ENCODE measurements at places on chromosomes 1 and 21.

DNA sequence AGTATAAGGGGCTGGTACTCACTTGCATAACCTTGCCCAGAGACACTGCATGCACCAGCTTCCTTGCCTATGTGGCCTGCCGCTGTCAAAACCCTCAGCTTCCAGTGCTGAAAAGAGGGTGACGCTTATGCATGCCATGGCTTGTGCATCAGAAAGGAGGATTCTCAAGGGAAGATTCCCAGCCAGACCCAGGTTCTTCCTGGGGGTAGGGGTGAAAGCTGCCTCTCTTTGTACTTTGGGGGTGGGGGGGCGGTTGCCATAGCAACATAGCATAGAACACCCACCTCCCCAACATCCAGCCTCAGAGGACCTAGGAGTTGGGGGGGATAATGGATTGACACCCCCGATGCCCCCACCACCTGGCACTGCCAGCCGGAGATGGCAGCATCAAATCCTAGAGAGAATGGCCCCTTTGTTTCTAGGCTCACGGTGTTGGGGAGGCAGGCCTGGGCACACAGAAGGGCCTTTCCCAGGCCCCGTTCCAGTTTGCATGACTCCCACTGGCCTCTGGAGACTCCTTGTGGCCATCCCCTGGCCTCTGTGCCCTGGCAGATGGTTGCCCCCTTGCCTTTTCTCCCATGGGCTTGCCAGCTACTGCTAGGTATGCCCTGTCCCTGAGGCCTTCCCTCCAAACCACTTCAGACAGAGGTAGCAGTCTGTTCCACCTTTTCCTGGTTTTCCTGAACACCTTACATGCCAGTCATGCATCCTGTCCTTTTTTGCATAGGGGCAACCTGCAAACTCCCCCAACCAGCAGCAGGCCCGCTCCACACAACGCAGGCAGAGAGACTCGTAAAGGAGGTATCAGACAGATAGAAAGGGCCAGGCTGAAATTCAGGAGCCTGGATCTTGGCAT is 44.6 kb downstream of the RHBG start:
- no peak for DNase-seq

GRCh38 chr21:42287193-42288083 is 27.8 kb downstream of the TFF3 start:
- no peak for DNase-seq

DNA sequence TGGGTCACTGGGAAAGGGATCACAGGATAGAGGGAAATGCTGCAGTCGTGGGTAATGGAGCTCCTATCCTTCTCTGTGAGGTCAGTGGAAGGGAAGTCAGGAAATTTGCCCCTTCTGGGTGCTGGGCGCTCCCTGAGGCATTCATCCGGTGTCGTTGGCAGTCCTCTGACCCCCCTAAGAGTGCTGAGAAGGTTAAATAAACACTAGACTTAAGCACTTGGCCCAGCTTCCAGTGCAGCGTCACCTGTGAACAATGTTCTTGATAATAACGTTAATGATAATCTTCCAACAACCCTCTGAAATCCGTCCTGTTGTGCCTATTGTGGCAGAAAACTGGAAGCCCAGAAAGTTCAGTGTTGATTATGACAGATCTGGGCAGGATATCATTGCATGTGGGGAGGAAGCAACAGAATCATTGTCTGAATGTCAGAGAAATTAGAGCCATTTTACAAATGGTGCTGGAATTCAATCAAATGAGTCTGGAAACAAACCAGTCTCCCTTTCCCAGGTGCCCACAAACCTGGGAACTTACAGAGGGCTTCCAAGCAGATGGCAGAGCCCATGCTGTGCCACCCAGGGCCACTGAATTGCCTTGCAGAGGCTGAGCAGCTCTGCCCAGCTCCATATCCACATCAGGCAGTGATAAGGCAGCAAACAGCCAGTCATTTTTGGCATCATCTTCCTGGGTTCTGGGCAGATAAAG is 216.8 kb downstream of the KAZN start:
- no peak for DNase-seq

DNA sequence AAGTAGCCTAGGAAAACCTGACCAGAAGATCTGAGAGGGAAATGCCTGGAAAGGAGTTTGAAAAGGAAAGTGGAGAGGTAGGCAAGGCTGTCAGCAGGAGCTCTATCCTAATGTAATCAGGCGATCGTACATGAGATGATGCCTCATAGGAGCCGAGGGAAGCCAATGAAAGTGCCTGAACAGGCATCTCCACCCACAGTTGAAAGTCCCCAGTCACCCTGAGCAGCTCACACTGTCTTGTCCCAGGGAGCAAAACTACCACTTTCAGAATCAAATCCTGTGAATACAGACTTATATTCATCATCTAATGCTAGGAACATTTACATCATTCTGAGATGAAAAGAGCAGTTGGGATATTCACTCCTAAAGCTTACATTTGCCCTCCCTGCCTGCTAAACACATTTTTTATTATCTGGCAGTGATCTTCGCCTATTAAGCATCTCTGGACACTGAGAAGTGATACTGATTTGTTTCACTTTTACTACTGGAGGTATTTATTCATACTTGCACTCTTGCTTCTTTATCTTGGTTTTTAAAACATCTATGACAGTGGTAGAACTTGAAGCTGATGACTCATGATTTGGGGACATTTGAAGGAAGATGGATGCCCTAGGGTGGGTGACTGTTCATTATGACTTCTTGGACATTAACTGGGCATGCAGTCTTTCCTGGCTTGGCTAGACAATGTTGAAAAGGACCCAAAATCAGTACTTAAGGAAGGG is 221.6 kb downstream of the SEC16B start:
- DNase-seq, result no peak

- no peak for DNase-seq
Observed at GRCh38 chr1:68213843-68214242, 18.5 kb downstream of the WLS start.

- no peak for DNase-seq
Observed at GRCh38 chr1:245978915-245979314, 528.2 kb downstream of the SMYD3 start.

All from activated gamma-delta T cell treated with Interleukin-2 at 50 U/mL for 16 hours (primary cell).